GDM1 (cell line): ENCODE measurements at places on chromosomes 5 and 9.

- no peak for DNase-seq
These were observed 245.4 kb downstream of the FBXL17 start for GRCh38 chr5:108136493-108136892.

GRCh38 chr9:19517202-19517942 lies 108.6 kb downstream of the ACER2 start:
- no peak for DNase-seq

DNA sequence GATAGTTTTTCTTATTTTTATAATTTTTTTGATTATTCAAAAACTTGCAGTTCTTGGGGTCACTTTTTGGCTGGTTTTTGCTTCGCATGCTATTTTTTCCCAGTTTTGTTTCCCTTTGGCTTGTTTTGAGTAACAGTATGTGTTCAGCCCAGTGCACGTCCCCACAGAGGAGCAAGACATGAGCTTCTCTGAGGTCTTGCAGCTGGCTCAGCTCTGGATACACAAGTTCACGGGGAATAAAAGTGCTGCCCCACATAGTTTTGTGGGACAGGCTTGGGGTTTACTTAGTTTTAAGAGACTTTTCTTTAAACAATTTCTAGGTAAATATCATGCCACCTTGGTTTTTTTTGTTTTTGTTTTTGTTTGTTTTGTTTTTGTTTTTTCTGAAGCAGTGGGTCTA lies 297.8 kb upstream of the IRX1 start:
- no peak for DNase-seq

GRCh38 chr5:73958037-73958436 lies 332.0 kb downstream of the ARHGEF28 start:
- no peak for DNase-seq

DNA sequence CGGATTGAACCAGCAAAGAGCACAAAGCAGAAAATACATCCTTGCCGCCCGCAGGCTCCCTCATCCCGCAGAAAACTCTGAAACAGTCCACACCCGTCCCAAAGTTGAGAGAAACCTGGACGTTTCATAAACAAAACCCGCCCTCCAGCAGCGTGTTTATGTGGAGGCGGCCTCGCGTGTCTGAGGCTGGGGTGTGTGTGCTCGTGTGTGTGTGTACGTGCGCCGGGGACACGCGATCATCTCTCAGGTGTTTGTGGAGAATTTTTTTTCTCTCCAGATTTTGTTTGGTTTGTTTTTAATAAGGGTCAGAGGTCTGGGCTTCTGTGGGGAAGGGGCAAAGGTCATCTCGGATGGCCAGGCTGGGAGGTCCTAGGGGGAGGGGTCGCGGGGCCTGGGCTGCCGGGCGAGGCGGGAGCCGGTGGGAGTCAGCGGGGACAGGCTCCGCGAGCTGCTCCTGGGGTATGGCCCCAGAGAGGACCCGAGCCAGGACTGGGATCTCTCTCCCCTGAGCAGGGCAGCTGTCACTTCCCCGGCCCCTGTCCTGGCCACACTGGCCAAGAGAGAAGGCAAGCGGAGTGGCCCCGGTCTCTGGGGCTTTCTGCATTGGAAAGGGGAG lies 206.4 kb downstream of the C9orf50 start:
- DNase-seq, result no peak

- no peak for DNase-seq
These were observed 19.4 kb upstream of the LCP2 start for GRCh38 chr5:170316937-170317336.

GRCh38 chr5:79577693-79578092 lies 34.5 kb upstream of the TENT2 start:
- no peak for DNase-seq

- DNase-seq, result no peak
These were observed 24.9 kb upstream of the FSTL4 start for GRCh38 chr5:133637206-133637605.

DNA sequence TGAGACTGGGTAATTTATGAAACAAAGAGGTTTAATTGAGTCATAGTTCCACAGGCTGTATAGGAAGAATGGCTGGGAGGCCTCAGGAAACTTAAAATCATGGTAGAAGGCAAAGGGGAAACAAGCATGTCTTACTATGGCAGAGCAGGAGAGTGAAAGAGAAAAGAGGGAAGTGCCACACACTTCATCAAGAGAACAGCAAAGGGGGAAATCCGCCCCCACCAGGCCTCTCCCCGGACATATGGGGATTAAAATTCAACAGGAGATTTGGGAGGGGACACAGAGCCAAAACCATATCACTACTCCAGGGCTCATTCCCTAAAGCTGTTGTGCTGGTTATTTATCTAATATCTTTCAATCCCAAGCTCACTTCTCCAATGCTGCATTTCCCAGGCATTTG lies 50.2 kb upstream of the NR3C1 start:
- DNase-seq, result no peak

- DNase-seq, result no peak
These were observed 155.8 kb upstream of the SMIM23 start for GRCh38 chr5:171629628-171630349.

DNA sequence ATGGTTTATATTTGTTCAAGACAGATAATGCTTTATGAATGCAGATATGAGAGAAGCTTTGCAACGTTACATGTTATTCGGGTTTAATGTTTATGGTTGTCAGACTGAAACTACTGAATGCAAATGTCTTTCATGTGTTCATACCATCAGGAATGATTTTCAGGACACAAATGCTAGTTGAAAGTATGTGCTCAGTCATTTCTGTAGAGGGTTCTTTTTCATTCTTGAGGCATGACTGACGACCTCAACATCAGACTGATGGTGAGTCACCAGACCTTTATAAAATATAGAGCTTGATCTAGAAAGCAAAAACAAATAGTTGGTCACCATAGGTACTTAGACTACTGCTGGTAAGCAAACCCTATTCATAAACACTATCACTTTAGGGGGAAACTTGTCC lies 287.3 kb upstream of the NUDT12 start:
- DNase-seq, result no peak

DNA sequence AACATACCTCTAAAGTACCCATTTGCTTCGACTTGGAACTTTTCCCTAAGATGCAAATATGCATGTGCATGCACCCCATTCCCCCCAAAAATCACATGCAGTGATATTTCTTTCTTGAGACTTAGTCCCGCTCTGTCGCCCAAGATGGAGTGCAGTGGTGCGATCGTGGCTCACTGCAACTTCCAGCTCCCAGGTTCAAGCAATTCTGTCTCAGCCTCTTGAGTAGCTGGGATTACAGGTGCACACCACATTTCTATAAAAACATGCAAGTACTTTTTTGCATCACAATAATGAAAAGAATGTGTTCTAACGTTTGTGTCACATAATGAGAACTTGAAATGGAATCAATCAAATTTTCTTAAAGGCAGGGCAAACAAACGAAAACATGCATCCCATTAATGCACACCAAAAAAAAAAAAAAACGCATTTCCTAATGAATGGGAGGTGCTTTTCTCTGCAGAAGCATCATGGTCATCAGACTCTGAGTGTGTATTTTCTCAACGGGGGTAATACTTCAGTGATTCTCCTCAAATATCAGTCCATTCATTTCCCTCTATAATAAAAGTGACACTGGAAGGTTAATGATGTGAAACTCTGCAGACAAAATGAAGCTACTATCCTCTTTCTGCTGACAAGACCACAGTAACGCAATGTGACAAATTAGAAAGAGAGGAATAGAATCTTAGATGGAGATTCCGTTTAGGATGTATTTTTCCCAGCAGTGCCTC lies 389.4 kb downstream of the CTNND2 start:
- DNase-seq, result no peak

DNA sequence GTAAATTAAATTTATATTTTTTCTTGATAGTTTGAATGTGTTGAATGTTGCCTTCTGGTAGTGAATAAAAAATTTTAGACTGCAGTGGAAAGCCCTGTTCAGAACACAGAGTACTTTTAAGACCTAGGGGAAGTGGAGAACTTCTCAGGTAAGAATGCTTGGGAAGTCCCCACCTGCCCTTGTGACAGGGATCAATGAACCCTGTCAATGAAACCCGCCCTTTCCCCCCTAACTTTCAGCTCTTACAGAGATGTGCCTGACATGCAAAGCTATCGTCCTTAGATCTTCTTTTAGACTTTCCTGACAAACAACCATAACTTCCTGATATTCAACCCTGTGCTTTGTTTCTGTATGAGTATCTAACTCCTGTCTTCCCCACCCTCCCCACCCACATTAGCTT lies 562.7 kb downstream of the TLE4 start:
- no peak for DNase-seq

DNA sequence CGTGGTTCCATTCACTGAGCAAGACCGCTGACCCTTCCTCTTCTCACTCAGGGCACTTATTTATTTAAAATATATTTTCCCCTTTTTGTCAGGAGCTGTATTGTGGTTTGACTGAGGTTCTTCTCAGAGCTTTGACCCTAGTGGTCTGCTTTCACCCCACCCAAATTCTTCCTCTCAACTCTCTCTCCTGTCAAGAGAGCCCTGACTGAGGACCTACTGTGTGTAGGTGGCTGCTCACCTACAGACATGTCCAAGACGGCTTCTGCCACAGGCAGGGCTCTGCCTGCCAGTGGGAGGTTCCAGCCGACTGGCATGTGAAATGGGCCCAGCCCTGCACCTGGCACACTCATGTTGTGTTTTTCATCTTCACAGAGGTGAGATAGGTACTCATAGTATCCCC lies 5.2 kb downstream of the DCANP1 start:
- DNase-seq, result no peak

DNA sequence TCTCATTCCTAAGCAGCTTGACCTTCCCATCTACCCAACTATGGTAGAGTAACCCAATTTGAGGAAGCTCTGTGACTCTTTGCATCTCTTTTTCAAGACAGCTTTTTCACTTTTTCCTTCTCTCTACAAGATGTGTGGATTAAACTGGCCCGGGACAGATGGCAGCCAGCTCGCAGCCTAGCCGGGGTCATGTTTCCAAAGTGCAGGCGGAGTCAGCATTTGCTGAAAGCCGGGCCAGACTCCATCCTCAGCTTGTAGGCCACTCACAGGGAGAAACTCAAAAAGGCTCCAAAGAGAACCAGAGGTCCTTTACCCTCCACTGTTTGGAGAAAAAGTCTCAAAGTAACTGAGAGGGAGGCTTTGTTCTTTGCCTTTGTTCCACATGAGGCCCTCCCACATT lies 286.8 kb upstream of the PANK3 start:
- DNase-seq, result no peak

DNA sequence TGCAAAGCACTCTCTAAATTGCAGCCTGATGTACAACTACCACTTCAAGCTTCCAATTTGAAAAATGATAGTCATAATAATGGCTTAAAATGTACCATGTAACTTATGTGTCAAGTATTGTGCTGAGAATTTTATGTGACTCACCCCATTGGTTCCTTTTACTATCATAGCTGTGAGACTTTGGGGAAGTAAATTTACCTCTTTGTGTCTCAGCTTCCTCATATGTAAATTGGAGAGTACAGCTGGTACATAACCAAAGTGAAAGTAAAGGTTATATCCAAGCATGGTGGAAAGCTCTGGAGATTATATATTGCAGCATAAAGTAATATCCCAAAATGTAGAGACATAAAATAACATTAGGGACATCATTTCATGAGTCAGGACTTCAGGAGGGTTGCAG lies 2200.4 kb upstream of the C9orf72 start:
- DNase-seq, result no peak
